Stimulated activated CD4-positive, alpha-beta T cell treated with anti-CD3 and anti-CD28 coated beads, Interleukin-1b, Interleukin-23, amount 100 ng/mL, for 1 hour (primary cell): ENCODE measurements at places on chromosomes 2 and 18.

DNA sequence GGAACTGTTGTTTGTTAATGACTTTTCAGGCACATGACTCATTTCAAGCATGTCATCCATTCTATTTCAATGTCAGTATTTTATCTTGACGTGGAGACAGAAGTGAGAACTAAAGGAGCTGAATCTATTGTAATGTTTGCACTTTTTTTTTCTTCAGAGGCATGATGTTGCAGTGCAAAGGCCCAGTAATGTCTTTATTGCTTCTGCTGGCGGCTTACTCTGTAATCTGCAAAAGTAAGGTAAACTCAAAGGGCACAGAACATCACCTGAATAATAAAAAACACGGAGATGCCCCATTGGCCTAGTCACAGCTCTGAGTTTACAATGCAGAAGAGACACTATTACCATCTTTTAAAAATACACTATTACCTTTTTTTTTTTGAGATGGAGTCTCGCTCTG is 2.4 kb upstream of the CNNM3 start:
- no peak for DNase-seq

GRCh38 chr2:233354500-233354924 is 218 bp downstream of the DGKD start:
- no peak for DNase-seq

DNA sequence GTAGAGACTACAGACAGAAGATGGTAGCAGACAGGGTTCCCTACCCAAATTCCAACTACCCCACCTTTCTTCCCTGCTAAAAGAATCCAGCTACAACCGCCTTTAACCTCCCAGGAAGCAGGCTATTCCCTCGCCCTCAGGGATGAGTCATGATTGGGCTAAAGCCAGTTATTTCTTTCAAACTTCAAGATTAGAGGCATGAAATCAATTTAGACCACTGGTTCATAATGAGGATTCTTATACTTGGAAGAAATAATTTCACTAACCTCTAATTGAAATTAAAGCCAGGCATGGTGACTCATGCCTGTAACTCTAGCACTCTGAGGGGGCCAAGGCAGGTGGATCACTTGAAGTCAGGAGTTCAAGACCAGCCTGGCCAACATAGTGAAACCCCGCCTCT is 20.0 kb downstream of the TRIP12 start:
- DNase-seq, result no peak

DNA sequence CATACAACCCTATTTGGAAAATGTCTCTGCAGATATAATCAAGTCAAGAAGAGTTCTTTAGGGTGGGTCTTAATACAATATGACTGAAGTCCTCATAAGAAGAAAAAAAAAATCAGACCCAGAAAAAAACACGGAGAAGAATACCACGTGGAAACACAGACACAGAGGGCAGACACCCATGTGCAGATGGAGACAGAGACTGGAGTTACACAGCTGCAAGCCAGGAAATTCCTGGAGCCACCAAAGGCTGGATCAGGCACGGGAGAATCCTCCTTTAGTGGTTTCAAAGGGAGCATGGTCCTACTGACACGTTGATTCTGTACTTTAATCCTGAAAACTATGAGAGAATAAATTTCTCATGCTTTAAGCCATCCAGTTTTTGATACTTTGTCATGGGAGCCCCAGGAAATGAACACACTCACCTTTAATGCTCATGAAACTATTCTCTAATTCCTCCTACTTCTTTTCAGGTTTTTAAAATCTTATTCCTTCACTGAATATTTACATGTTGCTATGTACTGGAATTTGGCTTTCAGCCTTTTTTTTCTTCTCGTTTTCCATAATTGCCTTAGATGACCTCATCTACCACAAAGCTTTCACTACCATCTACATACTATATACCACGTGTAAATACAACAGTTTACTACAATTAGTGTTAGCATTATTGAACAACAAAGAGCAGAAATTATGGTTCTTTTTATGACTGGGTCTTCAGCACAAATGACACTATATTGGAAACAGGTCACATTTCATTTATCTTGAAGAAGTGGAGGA is 529.1 kb downstream of the IRS1 start:
- DNase-seq, result no peak

GRCh38 chr2:204251998-204252376 is 293.3 kb upstream of the PARD3B start:
- no peak for DNase-seq

GRCh38 chr2:101012054-101012705 is 10.1 kb downstream of the RPL31 start:
- DNase-seq, result no peak

GRCh38 chr2:159890551-159891266 is 92.7 kb upstream of the CD302 start:
- no peak for DNase-seq

GRCh38 chr18:42264497-42264896 is 309.5 kb downstream of the PIK3C3 start:
- no peak for DNase-seq

DNA sequence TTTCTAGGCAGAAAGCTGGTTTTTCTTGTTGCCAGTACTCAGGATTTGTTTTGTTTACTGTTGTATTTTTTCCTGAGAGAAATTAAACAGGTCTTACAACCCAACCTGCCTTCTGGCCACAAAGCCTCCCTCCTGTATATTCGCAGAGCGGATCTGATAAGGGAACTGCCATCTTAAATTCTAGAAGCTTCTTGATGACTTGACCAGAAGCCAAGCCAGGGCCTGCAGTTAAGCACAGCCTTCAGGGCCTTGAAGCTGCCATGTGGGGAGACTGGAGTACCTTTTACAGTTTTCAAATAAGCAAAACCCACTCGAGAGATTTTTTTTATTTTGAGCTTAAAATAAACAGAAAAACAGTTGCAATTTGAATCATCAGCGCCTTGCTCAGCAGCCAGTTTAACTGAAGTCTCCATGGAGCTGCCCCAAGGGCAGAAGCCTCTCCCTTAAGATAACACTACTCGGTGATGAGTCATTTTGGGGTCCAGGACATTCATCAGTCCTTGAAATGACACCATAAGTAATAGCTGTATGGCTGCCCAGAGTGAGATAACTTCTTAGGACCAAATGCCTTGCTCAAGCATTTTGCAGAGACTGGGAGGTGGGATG is 51.5 kb upstream of the PHLPP1 start:
- no peak for DNase-seq

DNA sequence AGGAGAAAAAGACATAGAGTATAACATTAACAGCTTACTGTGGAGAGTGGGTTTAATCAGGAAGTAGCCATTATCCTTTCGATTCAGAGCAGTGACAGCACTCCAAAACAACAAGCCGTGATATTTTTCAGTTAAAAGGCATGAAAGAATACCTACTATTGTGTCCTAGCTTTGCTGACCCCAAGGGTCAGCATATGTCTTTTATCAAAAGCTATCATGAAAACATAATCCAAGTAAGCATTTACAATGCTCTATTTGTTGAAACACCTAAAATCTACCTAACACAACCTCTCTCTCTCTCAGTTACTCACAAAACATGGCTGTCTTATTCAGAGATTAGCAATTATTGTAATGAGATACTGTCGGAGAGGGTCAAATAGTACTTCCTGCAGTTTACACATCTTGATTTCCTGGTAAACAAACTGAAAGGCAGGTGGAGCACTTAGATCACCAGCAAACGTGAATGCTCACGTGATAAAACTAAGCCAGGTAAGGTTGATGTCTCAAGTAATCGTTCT is 100.0 kb downstream of the BAZ2B start:
- no peak for DNase-seq

- DNase-seq, result no peak
Observed at GRCh38 chr2:157414050-157414449, 29.8 kb downstream of the CYTIP start.

DNA sequence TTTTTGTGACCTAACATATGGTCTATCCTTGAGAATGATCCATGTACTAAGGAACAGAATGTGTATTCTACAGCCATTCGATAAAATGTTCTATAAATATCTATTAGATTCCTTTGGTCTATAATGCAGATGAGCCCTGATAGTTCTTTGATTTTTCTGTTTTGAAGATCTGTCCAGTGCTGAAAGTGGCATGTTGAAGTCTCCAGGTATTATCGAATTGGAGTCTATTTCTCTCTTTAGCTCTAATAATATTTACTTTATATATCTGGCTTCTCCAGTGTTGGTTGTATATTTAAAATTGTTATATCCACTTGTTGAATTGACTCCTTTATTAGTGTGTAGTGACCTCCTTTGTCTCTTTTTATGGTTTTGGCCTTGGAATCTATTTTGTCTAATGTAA is 377.9 kb downstream of the ARL6IP6 start:
- no peak for DNase-seq

DNA sequence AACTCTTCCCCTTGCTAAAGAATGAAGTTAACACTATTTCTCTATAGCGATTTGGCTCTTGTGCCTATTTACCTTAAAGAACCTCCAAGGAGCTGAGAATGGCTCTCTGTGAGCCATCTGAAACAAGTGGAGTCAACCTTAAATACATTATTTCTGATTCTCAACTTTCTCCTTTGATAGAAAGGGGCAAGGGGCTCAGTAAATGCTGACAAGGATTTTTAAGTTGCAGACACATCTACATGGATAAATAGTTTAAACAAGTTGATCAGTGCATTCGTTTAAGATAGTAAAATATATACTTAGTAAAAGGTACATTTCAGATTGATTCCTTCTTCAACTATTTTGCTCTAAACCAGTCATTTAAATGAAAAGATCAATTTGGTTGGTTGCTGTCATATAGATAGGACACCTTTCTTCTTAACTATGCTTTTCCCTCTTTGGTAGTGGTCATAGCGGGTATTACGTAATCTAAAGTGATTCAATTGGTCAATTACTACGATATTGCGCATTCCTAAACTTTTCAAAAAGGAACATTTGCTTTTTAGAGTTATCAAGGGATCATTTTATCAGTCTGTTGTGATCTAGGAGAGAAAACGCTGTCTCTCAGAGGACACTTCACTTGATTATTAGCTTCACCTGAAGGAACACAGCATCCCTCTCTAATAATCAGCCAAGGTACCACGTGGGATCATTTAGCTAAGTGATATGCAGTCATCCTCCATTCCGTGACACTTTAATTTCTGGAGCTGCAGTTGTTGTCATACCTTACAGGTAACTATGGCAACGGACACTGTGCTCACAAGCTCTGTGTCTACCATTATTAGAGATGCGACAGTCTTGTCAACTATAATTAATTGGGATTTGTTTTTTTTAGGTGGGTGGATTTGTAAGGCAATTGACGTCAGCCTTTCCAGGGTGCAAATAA is 50.9 kb upstream of the KCNE4 start:
- no peak for DNase-seq

DNA sequence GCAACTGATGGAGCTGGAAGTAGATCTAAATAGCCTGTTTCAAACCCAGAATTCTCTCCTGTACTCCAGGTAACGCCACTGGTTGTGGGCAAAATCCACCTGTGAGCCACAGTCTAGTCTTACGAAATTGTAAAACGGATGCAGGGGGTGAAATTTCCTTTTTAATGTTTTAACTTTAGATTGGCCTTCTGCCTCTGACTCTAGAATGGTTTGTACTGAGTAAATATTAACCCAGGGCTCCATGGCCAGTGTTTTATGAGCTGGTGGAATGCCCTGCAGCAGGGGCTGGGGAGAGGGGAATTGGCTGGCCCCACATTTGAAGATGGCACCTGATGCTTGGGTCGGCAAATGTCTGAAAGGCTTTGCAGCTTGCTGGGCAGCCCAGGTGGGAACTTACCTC is 156.6 kb downstream of the MYCN start:
- no peak for DNase-seq

DNA sequence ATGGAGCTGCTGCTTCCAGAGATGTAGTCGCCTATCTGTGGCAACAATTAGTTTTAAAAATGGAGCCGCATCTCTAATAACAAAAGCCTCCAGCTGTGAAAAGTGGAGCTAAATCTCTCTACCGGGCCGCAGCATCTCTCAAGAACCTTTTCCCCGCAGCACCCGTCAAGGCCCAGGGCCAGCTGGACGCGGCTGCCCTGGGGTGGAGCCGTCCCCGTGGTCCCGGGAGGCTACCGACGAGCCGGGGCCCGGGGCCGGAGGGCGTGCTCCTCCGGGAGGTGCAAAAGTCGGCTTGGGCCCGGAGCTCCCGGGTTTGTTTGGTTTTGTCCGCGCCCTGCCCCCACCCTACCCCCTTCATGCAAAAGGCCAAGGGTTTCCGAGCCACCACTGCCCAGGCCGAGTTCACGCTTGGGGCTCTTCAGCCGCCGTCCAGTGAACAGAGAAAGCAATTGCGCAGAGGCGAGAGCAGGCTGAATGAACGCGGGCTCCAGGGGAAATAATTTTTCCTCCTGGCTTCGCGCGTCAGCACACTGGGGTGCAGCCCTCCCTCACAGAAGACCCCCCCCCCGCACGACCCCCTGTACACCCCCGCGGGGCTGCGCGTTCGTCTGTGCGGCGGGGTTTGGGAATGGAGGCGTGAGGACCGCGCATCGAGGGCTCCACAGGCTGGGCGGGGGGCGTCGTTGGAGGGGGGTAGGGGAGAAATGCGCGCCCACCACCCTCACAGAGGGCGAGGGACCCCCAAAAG is 557 bp upstream of the GREB1L start:
- no peak for DNase-seq

DNA sequence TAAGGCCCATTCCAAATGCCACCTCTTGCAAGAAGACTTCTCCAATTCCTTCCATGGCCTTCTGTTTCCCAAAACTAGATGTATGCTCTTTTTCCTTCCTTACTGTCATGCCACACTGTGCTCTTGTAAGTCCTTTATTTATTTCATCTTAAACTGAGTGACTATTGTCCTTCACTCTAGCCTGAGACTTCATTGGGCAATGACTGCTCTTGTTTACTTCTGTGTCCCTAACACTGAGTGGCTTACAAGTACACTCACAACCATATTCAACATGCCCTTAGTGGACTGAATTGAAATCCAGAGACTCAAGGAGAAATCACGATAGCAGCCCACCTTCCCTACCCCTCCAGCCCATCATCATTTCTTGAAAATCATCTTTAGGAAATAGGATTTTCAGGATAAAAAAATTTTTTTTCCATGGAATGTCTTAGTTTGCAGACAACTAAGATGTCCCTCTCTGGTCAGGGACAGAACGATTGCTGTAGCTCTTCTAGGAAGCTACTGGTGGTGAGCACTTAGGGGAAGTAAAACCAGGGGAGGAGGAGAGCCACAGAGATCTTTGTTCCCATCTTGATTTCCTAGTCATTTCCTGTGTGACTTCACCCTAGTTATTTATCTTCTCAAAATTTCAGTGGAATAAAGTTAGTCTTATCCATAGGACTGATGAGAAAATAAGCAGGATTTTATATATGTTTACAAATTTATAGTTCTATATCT is 80.7 kb downstream of the CYRIA start:
- no peak for DNase-seq
